Gastrocnemius medialis (tissue), 4 donors: ENCODE measurements at places on chromosomes 6 and 20.

GRCh38 chr20:37220731-37221130, 40.9 kb downstream of the GHRH start:
- no peak for DNase-seq
- no peak overlapping the region for H3K27ac ChIP-seq
- no peak overlapping the region for H3K4me3 ChIP-seq

DNA sequence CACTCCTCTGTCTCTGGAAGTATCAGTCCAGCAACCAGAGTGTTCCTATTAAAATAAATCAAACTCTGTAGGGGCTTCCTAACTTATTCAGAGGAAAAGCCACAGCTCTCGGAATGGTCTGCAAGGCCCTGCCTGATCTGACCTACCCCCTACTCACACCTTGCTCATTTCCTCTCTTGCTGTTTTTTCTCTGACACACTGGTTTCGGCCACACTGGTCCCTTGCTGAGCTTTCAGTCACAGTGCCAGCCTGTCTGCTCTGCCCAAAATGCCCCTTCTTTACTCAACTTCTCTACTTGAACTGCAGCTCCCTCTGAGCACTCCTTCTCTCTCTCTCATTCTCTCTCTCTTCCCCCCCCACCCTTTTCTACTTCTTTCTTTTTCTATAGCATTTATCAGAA, 430.2 kb downstream of the UTRN start:
- no peak for DNase-seq
- no peaks in the 10 kb centered on the region for H3K4me1 ChIP-seq
- H3K27ac ChIP-seq, result no peak overlapping the region
- H3K4me3 ChIP-seq, result no peak overlapping the region
- no peaks in the 10 kb centered on the region for H3K27me3 ChIP-seq

GRCh38 chr6:7684843-7685242, 41.1 kb upstream of the BMP6 start:
- no peak for DNase-seq
- H3K36me3 ChIP-seq, result no peaks in the 10 kb centered on the region
- H3K27ac ChIP-seq, result no peak overlapping the region
- H3K27me3 ChIP-seq, result no peaks in the 10 kb centered on the region
- H3K4me3 ChIP-seq, result no peak overlapping the region

- no peaks in the 10 kb centered on the region for H3K36me3 ChIP-seq
- no peak overlapping the region for H3K4me3 ChIP-seq
- no peaks in the 10 kb centered on the region for H3K27me3 ChIP-seq
- H3K27ac ChIP-seq, result no peak overlapping the region
- no peaks in the 10 kb centered on the region for H3K4me1 ChIP-seq
- no peak for DNase-seq
These were observed 104.1 kb upstream of the AKIRIN2 start for GRCh38 chr6:87806099-87806498.

DNA sequence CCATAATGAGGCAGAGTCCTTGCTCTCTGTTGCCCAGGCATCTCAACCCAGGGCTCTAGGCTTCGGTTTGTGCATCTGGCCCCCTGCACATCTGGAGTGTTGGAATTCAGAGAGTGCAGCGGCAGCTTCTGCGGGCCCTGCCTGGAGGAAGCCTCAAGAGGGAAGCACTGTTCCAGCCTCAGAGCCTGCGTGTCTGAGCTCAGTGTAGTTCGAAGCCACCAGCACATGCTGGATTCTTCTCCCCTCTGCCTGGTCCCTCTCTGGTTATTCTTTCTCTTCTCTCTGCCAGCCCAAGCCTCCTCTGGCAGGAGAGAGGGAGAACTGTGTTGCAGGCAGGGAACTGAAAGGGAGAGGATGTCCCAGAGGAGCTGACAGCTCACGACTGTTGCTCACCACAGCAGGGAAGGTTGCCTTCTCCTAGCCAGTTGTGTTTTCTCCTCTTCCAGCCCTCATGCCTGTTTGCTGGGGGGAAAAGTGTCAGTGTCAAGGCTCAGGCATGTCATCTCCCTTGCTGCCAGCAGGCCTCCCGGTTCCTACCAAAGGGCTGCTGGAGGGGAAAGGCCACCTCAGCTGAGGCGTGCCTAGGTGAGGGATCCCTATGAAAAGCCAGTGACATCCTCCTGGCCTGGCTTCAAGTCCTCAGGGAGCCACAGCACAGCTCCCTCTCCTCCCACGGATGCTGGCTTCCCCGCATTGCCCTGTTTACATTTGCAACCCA, 126.0 kb upstream of the LRFN2 start:
- no peaks in the 10 kb centered on the region for H3K36me3 ChIP-seq
- no peaks in the 10 kb centered on the region for H3K27me3 ChIP-seq
- no peak for DNase-seq
- no peak overlapping the region for H3K27ac ChIP-seq
- no peak overlapping the region for H3K4me3 ChIP-seq
- no peaks in the 10 kb centered on the region for H3K4me1 ChIP-seq
